Right cardiac atrium (tissue), 5 donors: ENCODE measurements at places on chromosomes 5 and 9. TPM values are rescaled to one million over a fixed set of nuclear protein-coding genes. Genes with fewer than 3 reads are reported as not detected.

DNA sequence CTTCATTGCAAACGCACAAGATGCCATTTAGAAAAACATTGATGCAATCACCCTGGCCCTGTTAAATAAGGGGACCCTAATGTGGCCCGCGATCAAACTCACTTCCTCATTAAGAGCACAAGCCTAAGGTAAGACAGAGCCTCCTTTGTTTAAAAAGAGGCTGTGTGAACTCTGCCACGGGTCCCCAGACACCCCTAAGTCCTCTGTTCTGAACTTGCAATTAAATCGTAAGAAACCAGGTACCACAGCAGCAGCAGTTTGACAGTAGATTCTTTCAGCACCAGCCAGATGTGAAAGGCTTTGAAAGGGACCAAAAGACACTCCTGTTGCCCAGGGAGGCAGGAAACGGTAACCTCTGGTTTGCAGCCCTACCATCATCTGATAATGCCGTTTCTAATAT is 346.3 kb downstream of the TMEM167A start:
- DNase-seq: no peak

GRCh38 chr5:145536133-145536532 is 299.0 kb downstream of the PRELID2 start:
- no peak for DNase-seq

DNA sequence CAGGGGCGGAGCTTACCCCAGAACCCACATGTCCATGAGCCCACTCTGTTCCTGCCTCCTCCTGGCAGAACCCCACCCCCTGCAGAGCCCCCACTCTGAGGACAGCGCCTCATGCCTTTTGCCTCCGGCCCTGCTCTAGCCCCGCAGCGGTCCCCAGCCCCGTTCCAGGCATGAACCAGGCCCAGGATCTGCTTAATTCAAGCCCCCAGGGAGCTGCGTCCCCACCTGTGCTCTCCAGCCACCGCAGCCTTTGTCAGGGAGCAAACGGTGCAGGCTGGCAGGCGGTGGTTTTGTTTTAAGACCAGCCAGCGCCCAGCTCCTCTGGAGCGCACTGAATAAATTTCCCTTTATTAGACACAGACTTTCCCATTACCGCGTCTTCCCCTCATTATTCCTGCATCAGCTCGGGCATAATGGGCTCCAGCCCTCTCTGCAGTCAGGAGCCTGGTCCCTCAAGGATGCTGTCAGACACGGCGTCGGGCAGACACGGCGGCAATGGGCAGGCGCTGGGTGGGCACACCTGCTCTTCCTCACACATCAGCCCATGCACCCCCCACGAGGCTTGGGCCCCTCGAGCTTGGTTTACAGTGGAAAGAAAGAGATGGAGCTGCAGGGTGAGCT is 137.6 kb downstream of the OLFM1 start:
- DNase-seq: no peak

DNA sequence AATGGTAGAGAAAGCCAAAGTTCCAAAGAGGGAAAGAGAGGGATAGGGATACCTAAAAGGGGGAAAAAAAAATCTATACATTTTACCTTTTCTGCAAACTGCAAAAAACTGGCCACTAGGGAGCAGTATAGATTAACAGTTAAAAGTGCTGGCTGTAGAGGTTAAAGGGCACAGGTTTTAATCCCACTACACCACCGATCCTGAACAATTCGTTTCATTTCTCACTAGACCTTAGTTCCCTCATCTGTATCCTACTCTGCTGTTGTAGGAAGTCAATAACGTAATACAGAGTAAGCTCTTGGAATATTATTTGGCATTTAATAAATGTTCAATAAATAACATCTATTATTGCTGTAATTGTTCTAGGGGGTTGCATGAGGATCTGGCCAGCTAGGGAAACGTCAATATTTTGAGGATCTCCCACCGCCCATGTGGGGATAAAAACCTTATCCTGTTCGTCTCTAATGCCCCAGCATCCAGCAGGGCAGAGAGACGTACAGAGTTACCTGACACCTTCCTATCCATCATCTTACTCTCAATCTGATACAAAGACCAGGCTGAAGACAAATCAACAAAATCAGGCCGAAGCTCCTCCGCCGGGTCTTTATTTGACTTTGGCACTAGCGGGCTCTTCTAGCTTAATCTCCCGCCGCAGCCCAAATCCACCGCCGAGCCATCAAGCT is 757 bp downstream of the CDC26 start:
- no peak for DNase-seq

GRCh38 chr9:109811876-109812275 is 31.9 kb downstream of the PALM2AKAP2 start:
- DNase-seq: no peak

DNA sequence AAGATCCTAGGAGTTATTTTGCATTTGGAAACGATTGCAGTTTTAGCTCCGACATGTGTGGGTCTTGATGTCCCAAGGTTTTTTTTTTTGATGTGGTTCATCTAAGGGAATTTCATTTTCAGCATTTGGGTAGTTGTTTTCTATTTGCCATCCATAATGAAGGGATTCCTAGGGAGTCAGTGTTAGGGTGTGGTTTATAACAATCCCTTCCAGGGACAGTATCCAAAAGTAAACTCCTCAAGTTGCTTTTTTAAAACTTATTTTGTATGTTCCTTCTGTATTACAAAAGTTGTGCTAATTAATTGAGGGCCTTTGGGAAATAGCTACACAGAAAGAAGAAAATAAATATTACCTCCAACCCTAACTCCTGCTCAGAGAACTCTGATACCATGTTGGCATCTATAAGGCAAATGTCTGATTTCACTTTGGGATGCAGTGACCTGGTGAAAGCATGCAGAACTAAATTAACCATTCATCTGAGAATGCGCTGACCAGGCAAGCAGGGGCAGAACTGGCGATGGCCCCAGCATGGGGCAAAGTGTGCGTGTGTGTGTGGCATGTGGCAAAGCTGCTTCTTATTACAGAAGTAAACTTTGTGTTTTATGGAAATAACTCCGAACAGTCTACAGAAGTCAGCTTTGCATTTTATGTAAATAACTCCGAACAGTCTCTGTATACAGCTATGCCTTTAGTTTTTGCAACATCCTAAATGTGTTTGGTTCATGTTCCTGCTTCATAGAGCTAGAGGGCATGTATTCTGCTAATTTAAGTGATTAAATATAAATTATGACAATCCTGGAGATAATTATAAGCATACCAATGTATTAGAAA is 237.2 kb downstream of the TRPM3 start:
- DNase-seq: no peak

ADGRD2 gene
- not detected for total RNA-seq
